ENCODE measurements at places on chromosomes 2 and 18.

DNA sequence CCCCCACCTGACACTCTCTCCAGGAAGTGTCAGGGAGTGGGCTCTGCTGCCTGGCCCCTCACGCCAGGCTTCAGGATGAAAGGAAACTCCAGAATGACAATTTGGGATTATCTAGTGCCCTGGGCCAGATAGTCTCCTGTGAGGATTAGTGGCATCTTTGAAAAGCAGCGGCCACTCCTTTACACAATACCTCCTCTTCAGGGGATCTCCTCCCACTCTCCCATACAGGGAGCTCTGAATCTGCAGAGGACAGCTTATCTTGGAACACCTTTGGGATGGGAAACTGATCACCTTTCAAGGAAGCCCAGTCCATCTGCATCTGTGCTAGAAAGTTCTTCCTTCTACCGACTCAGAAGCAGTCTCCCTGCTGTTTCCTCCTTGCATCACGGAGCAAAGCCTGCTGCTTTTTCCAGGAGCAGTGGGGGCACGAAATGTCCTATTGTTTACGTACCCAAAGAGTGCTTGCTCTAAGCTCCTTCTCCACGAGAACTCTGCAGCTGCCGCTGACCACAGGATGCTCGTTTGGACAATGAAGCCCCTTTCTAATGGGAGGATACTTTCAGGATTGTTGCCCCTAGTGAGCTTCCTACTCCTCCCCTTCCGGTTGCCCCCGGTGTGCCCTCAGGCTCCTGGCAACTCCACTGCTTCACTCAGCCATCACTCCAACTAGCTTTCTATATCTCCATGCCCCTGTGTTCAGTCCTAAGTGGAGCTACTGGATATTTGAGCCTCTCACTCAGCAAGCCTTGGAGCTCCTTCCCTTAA is 31.5 kb downstream of the SIX3 start:
- no peak for DNase-seq

DNA sequence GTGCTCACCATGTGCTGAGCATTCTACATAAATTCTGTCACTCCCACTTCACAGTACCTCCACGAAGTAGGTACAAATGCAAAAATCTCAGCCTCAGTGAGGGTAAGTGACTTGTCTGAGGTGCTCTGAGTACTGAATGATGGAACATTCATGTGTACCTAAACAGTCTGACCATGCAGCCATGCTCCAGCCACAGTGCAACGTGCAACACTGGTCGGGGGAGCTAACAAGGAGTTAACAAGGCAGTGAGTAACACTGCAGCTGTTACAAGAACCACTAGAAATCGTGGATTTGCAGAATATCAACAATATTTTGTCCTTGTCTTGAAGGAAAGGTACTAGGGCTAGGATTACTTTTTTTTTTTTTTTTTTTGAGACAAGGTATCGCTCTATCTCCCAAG is 36.6 kb upstream of the NDUFV2 start:
- DNase-seq: no peak

DNA sequence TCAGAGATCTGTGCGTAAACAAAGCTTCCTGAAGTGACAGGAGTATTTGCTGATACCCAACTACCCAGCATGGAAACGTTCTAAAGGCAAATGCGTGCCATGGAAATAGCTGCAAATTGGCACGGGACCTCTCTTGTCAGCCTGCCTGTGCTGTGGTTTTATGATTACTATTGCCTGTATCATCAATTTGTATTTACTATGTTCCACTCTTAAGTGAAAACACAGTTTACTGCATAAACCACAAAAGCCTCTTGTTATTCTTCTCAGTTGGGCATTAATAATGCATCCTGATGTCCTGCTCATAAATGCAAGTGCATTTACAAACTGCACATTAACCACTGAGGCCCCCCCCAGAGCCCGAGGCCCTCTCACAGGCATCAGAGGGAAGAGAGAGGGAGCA is 196.6 kb upstream of the SLC35G4 start:
- no peak for DNase-seq

DNA sequence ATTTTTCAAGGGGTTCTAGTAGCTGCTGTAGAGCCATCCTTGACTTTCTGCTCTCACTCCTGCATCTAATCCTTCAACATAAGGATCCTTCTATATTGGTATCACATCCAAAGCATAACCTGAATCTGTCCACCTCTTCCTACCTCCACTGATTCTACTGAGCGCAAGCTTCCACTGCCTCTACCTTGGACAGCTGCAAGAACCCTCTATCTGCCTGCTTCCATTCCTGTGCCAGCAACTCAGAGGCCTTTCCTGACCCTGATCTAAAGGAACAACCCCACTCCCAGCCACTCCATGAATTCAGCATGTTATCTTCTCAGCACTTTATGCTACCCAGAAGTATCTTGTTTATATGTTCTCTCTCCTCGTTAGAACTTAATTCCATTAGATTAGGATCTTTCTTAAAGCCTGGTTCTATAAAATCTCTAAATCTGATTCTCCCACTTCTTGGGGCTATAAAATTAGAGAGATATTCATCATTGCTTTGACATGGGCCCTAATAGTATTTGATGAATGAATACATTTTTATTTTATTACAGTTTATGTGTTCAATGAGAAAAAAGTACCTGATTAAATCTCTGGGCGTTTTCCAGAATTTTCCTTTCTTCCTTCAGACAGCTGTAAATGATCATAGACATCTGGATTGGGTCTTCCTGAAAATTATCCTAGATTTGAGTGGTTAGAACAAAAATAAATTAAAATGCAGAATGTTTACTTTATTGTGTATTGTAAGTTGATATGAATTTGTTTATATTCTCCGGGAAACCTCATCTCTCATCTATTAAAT is 6.8 kb downstream of the STAT1 start:
- no peak for DNase-seq

DNA sequence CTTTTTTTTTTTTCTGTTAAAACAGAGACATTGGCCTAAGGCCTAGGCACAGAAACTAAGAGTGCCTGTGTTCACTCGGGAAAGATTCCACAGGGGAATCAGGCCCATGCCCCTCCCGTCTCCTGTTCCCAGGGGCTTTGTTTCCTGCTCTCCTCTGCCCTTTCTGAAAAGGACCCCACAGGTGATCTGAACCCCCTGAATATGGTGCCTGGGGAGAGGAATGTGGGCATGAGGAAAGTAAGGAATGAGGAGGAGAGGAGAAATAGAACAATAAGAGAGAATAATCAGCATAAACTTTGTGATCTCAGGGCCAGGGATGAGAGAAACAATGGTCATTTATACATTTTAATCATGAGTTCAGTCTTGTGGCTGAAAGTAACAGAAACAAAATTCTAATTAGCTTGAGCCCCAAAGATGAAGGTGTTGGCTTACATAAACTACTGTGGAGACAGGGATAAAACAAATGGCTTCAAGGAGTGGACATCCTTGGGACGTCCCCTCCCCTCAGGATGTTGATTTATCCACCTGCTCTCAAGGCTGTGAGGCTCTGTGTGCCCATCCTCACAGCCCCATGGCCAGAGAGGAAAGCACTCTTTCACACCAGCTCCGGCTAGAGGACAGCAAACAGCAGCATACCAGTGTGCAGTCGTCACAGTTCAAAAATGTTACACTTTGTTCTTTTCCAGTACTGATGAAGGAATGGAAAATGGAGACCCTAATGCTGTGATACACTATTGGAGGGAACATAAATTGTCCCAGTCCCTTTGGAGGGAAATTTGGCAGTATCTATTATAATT is 46.4 kb upstream of the MRPL33 start:
- DNase-seq: no peak

- DNase-seq: no peak
These were observed 63.3 kb downstream of the MDH1 start for GRCh38 chr2:63651861-63652651.

DNA sequence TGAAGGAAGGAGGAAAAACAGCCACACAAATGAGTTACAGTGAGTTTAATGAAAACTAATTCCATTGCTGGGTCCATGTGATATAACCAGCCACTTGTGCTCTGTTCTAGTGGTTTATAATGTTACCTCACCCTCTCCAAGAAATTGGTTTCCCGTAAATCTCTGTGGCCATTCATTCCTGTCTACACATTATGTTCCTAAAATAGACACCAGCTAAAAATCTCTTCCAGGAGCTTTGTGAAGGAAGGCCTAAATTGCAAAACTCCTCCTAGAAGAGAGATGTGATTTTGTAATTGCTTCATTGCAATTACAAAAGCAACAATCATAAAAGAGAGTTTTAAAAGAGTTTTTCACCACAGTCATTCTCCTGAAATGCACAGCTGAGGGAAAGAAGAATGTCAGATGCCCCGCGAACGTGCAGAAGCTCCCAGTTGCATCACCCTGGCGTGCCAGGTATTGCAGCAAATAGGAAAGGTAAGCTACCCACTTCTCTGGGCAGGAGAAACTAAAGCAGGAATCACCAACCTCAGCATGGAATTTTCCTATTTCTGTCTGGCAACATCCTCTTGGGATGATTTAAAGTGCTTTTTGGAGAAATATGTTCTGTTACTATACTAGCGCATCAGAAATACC is 1.7 kb downstream of the SCN1A start:
- DNase-seq: no peak

GRCh38 chr18:48961547-48961946 is 10.8 kb upstream of the SMAD7 start:
- DNase-seq: no peak

GRCh38 chr2:134300585-134300984 is 46.7 kb downstream of the MGAT5 start:
- DNase-seq: no peak

- no peak for DNase-seq
These were observed 437.2 kb upstream of the ID2 start for GRCh38 chr2:8244639-8245038.

GRCh38 chr2:190718652-190719526 is 70.0 kb downstream of the NAB1 start:
- DNase-seq: peak; percentile 77

GRCh38 chr2:240644171-240644651 is 18.9 kb downstream of the GPR35 start:
- no peak for DNase-seq

DNA sequence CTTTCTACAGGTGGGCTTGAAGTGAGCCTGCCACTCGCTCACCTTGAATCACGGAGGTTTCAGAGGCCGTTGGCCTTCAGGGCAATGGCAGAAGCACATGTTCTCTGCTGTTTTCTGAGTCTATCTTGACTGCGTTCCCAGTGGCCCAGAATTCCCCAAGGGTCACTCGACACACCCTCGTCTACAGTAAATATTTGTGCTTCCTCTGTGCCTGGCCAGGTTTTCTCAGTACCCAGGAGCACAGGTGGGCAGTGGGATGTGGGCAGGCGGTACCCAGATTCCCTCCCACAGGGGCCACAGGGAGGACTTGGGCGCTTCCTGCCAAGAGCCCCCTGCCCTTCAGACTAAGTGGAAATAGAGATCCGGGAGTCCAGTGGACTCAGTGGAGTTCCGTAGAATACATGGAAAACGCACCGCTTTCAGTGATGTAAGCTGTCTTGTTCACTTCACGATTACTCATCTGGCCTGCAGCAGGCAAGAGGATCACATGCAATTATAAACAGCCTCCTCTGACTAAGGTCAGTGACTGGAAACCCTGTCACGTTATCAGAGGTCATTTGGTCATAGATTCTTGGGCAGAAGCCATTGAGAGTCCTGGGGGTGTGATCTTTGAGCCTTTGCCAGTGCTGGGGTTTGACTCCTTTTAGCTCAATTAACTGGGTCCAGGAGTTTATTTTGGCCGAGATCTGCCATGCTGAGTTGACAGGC is 179.8 kb downstream of the NEDD4L start:
- DNase-seq: peak; percentile 68

GRCh38 chr2:234949762-234950434 is 1.9 kb upstream of the SH3BP4 start:
- DNase-seq: no peak

DNA sequence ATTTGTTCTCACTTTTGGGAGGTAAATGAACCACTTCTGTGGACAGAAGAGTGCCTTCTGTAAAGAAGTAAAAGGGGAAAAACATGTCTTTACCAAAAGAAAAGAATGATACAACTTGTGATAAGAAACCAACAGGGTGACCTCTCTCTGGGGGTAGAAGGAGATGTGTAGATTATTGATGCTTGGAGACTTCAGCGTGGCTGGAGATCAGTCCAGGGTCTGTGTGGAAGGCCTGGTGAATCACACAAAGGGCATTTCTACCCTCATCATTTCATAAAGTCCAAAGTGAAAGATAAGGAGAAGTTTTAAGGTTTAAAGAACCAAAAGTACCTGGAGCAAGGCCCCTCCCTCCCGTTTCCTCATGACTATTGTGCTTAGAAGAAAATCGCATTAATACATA is 142.5 kb downstream of the NCK2 start:
- no peak for DNase-seq

GRCh38 chr18:10457128-10457527 is 2.7 kb downstream of the APCDD1 start:
- DNase-seq: no peak

DNA sequence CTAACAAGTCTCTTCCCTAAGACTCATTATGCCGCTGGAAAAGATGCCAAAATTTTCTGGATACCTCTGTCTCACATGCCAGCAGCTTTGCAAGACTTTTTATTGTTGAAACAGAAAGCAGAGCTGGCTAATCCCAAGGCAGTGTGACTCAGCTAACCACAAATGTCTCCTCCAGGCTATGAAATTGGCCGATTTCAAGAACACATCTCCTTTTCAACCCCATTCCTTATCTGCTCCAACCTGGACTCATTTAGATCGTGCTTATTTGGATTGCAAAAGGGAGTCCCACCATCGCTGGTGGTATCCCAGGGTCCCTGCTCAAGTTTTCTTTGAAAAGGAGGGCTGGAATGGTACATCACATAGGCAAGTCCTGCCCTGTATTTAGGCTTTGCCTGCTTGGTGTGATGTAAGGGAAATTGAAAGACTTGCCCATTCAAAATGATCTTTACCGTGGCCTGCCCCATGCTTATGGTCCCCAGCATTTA is 26.3 kb downstream of the DHRS9 start:
- DNase-seq: peak; percentile 70

DNA sequence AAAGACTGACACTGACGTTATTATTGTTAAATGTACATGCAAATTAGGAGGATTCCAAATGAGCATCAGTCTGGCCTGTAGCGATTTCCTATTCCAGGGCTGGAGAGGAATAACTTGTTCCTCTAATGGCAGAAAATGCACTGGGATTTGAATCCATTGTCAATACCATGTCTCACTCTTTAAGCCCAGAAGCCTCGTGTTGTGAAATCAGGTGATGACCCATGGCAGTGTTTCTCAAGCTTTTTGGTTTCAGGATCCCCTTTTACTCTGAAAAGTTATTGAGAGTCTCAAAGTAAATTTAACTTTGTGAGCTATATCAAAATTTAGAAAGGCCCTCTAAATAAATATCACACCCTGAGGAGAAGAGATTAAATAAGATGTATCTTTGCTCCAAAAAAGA is 279.2 kb downstream of the GALR1 start:
- DNase-seq: no peak

DNA sequence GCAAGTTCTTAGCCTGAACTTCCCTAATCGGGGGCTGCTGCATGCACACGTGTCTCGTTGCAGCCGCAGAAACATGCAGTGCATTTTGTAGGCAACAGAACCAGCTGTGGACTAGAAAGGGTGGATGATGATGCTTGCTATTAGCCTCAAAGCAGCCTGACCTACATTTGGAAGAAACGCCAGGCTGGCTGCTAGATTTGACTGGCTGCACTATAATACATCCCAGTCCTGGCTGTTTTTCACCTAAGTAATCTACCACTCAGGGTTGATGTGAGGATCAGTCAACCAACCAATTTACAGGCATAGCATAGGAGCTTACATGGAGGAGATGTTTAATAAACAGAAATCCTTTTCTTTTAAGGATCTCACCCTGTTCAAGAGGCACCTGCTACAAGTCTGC is 56.4 kb upstream of the SPP2 start:
- DNase-seq: no peak

All from RWPE2 (cell line).